ENCODE measurements at places on chromosomes 6 and 20. TPM values are rescaled to one million over a fixed set of nuclear protein-coding genes. Genes with fewer than 3 reads are reported as not detected.

- H3K27me3 ChIP-seq: no peaks in the 10 kb centered on the region
- peaks cover 95% of the 10 kb centered on the region for H3K36me3 ChIP-seq
- DNase-seq: no peak
- H3K27ac ChIP-seq: no peak overlapping the region
- H3K4me3 ChIP-seq: no peak overlapping the region
Observed at GRCh38 chr6:122438975-122439374, 32.6 kb downstream of the SERINC1 start.

GRCh38 chr6:6781873-6782227 lies 193.3 kb downstream of the LY86 start:
- no peaks in the 10 kb centered on the region for H3K27me3 ChIP-seq
- DNase-seq: no peak
- H3K27ac ChIP-seq: no peak overlapping the region
- no peaks in the 10 kb centered on the region for H3K36me3 ChIP-seq
- H3K4me3 ChIP-seq: no peak overlapping the region

DNA sequence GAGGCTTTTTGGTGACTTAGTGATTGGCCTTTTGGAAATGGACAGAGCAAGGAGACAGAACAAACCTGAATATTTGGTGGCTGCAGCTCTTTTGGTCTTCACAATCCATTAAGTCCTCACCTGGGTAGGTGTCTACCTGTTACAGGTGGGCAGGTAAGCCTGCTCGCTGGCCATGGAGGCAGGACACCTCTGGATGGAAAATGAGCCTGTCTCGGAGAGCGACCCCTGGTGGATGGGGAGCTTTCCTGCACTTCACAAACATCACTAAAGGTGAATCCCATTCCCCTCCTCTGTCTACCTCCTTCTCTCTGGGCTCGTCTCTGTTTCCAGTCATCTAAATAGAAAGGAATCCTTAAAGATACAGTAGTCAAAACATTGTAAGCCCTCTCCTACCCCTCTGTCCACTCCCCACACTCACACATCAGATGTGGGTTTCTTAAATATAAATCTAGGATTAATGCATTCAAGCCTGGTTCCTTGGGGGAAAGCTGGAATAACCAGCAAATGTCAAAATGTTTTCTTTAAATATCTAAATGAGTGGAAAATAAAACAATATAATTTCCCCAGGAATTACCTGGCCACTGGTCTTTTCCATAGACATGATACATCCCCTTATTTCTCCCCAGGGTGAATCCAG lies 304.9 kb downstream of the CDH26 start:
- H3K36me3 ChIP-seq: no peaks in the 10 kb centered on the region
- DNase-seq: no peak
- no peak overlapping the region for H3K4me3 ChIP-seq
- H3K4me1 ChIP-seq: peaks cover 3% of the 10 kb centered on the region
- no peaks in the 10 kb centered on the region for H3K27me3 ChIP-seq

GSTA2 gene
- not detected for total RNA-seq
